NCI-H748 treated with DMSO at 0.1 percent for 48 hours (cell line): ENCODE measurements at places on chromosomes 3 and 15.

DNA sequence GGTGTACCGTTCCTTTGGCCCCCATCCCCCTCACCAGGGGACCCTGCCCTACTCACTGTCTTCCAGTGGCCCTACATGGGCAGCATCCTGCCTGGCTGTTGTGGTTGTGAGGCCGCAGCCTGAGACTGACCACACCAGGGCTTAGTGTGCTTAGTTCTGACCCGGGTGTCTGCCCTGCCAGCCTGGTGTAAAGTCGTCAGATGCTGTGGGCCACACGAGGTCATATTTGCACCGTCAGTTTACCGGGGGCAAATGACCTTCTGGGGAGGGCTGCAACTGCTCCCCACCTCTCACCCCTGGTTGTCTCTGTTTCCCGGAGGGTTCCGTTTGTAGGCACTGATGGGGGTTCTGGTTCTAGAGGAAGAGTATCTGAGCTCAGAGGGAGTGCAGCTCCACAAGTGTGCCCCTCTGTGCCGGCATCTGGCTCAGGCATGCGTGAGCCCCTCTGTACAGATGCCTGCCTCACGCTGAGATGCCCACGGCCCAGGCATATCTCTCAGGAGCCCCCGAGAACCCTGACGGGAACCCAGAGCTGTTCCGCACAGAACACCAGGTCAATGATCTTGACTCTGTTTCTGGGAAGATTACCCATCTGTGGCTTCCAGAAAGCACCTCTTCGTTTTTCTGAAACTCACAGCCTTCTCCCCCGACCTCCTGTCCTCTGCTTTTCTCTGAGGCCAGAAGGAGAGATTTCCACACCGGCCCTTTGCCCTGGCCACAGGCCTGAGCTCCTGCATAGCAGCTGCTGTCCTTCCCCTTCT lies 19.2 kb downstream of the KLF13 start:
- DNase-seq, result no peak

GRCh38 chr3:60774617-60775016 lies 476.6 kb downstream of the FHIT start:
- no peak for DNase-seq

DNA sequence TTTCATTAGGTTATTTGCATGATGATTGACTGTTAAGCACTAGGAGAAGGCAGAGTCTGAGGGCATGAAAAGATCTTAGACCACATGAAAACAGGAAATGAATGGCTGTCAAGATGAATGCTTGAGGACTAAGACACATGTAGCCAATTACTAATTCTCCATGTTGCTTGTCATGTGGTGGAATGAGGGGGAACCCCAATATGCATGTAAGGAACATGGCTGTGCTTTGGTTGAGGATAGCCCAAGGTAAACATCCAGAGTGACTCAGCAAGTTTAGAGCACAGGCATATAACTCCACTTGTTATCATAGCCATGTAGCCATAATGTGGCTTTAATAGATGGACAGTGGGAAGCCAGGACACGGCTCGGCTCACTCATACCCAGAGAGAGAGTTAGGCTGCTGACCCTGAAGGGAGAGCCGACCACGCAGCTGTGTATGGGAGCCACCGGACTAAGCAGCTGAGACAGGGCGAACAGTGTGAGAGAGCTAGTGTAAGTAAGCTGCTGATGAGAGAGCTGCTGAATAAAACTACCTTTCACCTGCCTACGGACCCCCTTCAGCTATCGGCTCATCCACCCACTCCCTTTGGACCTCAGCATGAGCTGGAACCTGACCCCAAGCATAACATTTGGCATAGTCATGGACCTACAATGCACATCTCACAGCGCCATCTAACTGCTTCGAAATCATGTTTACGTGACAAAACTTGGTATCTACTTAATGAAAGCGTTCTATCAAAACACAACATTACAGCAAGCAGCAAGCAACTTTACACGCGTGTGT lies 37.6 kb downstream of the ANO10 start:
- DNase-seq, result no peak

GRCh38 chr3:33629219-33629618 lies 88.8 kb downstream of the CLASP2 start:
- DNase-seq, result no peak

- DNase-seq, result peak; percentile 88
These were observed 35.9 kb downstream of the HMCES start for GRCh38 chr3:129314386-129315222.

- no peak for DNase-seq
These were observed 44.6 kb downstream of the RASGRP1 start for GRCh38 chr15:38520035-38520434.

GRCh38 chr3:131535596-131535995 lies 32.8 kb upstream of the MRPL3 start:
- no peak for DNase-seq

GRCh38 chr15:25894371-25894902 lies 31.3 kb upstream of the ATP10A start:
- no peak for DNase-seq

- DNase-seq, result no peak
These were observed 2.8 kb downstream of the HEMK1 start for GRCh38 chr3:50572158-50572557.

GRCh38 chr3:28218071-28218916 lies 23.1 kb upstream of the CMC1 start:
- no peak for DNase-seq

GRCh38 chr15:65595960-65596359 lies 15.0 kb downstream of the INTS14 start:
- DNase-seq, result peak; percentile 6

DNA sequence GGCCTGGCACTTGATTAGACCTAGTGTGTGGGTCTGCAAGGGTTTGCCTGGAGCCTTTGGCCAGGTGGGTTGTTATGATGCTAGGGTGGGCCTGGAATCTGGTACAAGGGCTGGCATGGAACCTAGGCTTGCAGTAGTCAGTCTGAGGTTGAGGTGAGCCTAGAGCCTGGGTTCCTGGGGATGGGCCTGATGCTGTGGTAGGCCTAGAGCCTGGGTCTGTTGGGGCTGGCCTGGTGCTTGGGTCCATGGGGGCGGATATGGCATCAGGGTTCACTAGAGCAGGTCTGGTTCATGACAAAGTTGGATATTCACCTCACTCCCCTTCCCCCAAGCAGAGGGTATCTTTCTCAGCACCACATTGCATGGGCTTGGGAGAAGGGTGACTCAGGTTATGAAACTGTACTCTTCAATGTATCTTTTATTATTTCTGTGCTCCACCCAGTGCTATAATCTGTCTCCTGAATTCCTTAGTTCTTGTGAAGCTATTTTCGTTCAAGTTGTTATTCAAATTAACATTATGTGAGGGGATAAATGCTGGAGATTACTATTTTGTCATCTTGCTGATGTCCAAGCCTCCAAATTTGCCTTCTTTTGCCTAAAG lies 274.4 kb downstream of the NFKBIZ start:
- no peak for DNase-seq

GRCh38 chr3:197082871-197083270 lies 53.3 kb upstream of the MELTF start:
- DNase-seq, result no peak

- no peak for DNase-seq
These were observed 123.2 kb downstream of the GOLIM4 start for GRCh38 chr3:167972502-167972901.

DNA sequence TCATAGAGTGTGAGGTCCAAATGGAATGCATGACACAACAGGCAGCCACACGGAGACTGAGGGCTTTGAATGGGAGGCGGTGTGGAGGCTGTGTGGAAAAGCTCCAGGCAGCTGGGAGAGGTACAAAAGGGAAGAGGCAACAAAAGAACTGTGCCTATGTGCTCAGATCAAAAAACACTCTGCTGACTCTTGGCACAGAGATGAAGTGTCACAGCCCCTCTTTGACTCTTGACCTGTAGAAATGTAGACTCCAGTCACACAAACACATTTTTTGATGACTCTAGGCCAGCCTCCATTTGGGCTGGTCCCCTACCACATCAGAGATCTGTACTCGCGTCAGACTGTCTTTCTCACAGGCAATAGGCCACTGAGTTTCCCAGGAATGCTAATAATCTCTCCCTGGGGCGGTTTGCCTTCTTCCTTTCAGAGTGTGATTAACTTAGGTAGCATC lies 456.0 kb downstream of the TUSC7 start:
- no peak for DNase-seq

- DNase-seq, result no peak
These were observed 790.7 kb downstream of the ROBO1 start for GRCh38 chr3:78977073-78977472.

GRCh38 chr3:65439641-65440284 lies 599.0 kb downstream of the MAGI1 start:
- peak; percentile 57 for DNase-seq

- DNase-seq, result no peak
These were observed 2.2 kb downstream of the EIF4A2 start for GRCh38 chr3:186785495-186786018.

DNA sequence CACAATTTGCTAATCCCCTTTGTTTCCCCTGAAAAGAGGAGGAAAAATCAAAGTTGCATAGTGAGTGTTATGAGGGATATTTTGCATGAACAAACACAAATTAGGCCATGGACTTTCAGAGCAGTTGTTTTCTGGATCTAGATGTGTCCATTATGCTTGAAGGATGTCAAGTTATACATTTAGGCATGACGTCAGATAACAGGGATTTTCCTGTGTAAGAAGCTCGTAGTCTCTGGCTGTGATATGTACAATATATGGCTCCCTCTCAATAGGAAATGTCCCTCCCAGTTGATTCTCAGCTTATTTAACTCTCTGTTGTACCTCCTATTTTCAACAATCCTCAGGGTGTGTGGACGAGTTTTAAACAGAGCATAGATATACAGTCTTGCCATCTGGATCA lies 171.0 kb downstream of the RBMS3 start:
- no peak for DNase-seq

GRCh38 chr3:165800970-165801369 lies 36.3 kb downstream of the BCHE start:
- no peak for DNase-seq

DNA sequence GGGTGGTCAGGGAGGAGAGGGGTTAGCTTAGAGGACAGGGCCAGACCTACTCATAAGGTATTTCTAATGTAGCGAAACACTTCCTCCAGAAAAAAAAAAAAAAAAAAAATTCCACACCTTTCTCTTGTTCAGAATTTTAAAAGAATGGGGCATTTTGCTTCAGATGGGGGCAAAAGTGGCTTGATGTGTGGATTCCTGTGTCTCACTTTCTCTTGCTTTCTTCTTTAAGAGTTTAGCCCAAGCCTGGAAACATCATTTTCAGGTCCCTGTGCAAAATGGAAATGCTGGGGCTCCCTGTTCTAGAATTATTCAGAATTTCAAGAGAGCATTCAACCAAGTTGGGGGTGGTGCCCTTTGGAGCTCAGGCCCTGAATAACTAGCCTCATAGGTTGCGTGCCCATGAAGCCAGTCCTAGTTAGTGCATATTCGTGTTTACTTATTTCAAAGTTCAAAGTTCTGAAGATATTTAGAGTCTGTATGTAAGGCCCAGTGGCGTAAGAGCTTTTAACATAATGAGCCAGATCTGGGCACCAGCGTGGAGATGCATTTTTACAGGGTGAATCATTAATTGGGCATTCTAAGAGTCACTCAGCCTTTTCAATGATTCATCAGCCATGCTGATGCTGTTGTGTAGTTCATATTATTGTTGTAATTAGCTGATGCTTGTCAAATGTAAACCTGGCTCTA lies 104.5 kb downstream of the RPLP1 start:
- peak; percentile 90 for DNase-seq

DNA sequence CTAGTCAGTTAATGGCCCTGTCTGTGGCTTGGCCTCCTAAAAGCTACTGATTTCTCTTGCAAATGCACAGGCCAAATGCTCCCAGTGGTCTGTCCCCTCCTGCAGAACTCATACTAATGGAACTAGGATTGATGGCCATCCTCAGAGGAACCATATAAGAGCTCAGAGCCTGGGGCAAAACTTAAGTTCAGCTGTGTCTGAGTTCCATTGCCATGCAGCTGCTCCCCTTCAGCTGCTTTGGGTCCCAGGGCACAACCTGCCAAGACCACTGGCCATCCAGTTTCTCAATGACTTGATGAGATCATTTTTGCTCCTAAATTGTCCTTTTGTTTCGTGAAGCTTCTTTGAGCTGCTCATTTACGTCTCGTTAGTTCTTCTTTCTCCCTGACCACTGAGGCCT lies 529.5 kb upstream of the TBL1XR1 start:
- DNase-seq, result no peak

- DNase-seq, result peak; percentile 68
These were observed at the start of gene HMG20A for GRCh38 chr15:77420610-77421369. HMG20A (plus strand) TSS chr15:77420888; CDS start chr15:77458408, 37,520 bp downstream.
